ENCODE measurements at places on chromosomes 1 and 21. TPM values are rescaled to one million over a fixed set of nuclear protein-coding genes. Genes with fewer than 3 reads are reported as not detected.

The PALMD gene
- total RNA-seq, result 77.7 TPM

The CHI3L1 gene
- 638 TPM for total RNA-seq

The PODN gene
- 55.1 TPM for total RNA-seq

The CCDC185 gene
- not detected for total RNA-seq

The CTH gene
- total RNA-seq, result 11.7 TPM

The DENND2D gene
- 27.7 TPM for total RNA-seq

The RGS13 gene
- total RNA-seq, result 0.33 TPM

The NUDT4B gene
- total RNA-seq, result 7.9 TPM

The S100A2 gene
- total RNA-seq, result 0.33 TPM

The FOXD3 gene
- total RNA-seq, result not detected

The SNRNP40 gene
- total RNA-seq, result 66.6 TPM

The OLIG2 gene
- not detected for total RNA-seq

The PDZK1 gene
- 25.2 TPM for total RNA-seq

The LCE2C gene
- total RNA-seq, result not detected

The MYBPHL gene
- not detected for total RNA-seq

The CFHR4 gene
- not detected for total RNA-seq

The DPM3 gene
- total RNA-seq, result 53.7 TPM

The PPP2R5A gene
- 85.5 TPM for total RNA-seq

The ORC1 gene
- total RNA-seq, result 0.73 TPM

The KCNJ10 gene
- 0.15 TPM for total RNA-seq

The TDRD5 gene
- 5.7 TPM for total RNA-seq

The CYP4A11 gene
- total RNA-seq, result 0.48 TPM

The PLA2G2F gene
- total RNA-seq, result not detected

The LAPTM5 gene
- total RNA-seq, result 130 TPM

The LCA5L gene
- total RNA-seq, result 6.0 TPM

The CTXND2 gene
- total RNA-seq, result not detected

The MAGI3 gene
- total RNA-seq, result 33.4 TPM

The DIRAS3 gene
- total RNA-seq, result 12.9 TPM

The PGLYRP3 gene
- total RNA-seq, result not detected

The ELAPOR1 gene
- 202 TPM for total RNA-seq

The KLF17 gene
- not detected for total RNA-seq

The EPHA10 gene
- total RNA-seq, result not detected

The F3 gene
- total RNA-seq, result 115 TPM

The LEPR gene
- total RNA-seq, result 23.5 TPM

The LIN28A gene
- total RNA-seq, result not detected

The S100A1 gene
- 6.1 TPM for total RNA-seq

The HES3 gene
- not detected for total RNA-seq

The OXCT2 gene
- total RNA-seq, result 0.32 TPM

The OR2L3 gene
- 0.15 TPM for total RNA-seq

The KIF17 gene
- total RNA-seq, result 1.8 TPM

The S100A16 gene
- total RNA-seq, result 102 TPM

The CD84 gene
- 2.3 TPM for total RNA-seq

The RXRG gene
- total RNA-seq, result 0.16 TPM

The S100A8 gene
- 13.1 TPM for total RNA-seq

The RGS5 gene
- total RNA-seq, result 42.6 TPM

The REG4 gene
- total RNA-seq, result not detected
